Activated CD4-positive, alpha-beta T cell treated with anti-CD3 and anti-CD28 coated beads, Interleukin-2, amount 10 ng/mL, durations not matched to agents 7 days and 5 days (primary cell): ENCODE measurements at places on chromosomes 13 and 19. TPM values are rescaled to one million over a fixed set of nuclear protein-coding genes. Genes with fewer than 3 reads are reported as not detected.

DNA sequence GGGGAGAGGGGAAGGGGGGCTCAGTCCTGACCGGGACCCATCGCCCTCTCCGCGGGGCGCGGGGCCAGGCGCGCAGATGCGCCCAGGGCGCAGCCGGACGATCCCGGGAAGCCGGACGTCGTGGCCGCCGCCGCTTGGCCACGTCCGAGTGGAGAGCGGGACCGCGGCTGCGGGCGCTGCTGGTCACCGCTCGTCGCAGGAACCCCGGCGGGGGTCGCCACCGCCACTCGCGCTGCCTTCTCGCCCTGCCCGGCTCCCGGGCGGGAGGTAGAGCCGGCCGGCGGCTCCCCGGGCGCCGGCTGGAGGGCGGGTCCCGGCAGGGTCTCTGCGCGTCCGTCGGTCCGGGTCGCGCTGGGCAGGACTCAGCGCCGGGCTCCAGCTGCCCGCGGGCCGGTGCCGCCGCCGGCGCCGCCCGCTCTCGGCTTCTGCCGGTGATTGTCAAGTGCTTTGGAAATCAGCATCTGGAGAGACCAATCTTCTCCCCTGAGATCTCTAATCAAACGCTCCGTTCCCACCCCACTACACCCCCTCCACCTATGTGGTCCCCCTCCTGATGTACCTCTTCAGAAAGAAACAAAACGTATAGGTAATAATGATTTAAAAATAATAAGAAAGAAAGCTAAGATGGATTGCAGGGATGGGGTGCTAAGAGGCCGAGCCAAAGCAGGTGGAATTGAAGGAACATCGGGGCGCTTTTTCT lies 464.4 kb downstream of the ITGBL1 start:
- no peak for DNase-seq

DNA sequence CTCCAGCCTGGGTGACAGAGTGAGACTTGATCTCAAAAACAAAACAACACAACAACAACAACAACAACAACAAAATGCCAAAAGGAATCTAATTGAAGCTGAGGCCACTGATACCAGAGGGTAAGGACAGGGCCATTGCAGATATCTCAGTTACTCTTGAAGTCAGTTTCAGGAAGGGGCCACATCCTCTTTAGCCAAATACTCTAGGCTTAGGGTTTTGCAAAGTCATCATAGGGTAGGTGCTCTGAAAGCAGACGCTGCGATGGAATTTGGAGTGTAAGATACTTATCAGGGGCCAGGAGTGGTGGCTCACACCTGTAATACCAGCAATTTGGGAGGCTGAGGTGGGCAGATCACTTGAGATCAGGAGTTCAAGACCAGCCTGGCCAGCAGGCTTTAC lies 46.6 kb upstream of the UBAC2 start:
- DNase-seq: no peak

DNA sequence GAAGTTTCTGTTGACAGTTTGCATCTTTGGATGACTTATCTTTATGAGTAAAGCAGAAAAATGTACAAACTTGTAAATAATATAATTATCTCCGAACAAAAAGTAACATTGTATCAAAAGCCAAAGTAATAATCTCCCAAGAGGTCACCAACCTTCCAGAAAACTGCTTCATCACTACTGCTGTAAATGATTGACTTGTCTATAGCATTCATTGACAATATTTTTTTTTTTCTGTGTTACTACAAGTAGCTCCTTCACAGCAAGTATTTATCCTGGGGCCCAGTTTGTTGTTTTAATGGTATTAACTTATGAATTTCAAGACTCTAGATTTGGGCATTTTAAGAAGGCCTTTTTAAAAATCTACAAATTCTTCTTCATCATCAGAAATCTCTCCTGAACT lies 242.4 kb downstream of the KLF12 start:
- no peak for DNase-seq

DNA sequence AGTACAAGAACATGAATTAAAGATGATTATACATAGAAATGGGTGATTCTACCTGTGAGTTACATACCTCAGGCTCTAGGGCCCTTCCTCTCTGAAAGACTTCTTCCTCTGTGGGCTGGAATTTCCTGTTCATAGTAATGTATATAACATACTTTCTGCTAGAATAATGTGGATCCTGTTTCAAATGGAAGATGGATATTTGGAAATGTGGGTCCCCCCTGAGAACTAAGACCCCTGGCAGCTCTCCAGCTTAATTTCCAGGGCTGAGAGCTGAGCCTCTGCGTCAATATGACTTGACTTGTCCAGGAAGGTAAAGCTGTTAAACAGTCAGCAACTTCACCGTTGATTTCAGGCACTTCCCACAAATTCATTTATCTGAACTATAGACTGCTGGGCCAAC lies 296.3 kb downstream of the NALCN start:
- DNase-seq: no peak

LIN7B gene
- 5.6 TPM for total RNA-seq

DNA sequence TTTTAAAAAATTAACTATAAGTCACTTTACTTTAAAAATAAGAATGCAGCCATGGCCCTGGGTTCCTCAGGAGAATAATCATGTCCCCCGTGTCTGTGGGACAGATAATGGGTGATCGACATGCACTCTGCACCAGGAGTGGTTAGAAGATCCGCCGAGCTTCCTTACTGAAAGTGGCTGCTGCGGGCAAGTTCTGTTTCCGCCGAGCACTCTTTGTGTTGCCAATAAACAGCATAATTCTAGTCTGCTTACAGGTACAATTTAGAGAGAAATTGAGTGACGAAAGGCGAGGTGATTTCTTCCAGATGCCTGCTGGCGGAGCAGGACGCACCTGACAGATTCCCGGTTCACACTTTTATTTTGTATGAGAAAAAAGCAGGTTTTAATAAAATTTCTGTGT lies 139.0 kb downstream of the SOX1 start:
- peak; percentile 19 for DNase-seq

- DNase-seq: no peak
Observed at GRCh38 chr13:63041640-63042414, 1626.2 kb upstream of the PCDH20 start.

DNA sequence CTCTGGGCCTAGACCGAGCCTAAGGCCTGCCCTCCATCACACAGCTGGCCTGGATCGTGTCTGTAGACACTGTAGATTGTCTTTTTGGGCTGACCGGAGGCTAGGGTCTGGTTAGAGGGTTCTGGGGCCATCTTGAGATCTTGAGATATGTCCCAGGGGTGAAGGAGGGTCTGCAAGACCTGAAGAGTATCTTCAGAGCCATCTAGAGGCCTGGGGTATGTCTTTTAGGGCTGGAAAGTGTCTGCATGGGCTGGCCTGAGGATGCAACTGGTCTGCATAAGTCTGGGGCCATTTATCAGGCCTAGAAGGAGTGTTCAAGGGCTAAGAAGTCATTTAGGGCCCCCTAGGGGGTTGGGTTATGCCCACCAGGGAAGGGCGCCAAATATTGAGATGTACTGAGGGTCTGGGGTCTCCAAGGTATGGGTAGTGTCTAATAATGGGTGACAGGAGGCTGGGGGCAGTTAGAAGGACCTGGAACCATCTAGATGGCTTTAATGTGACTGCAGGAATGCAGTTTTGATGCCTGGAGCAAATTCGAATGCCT lies 555 bp downstream of the SCAF1 start:
- no peak for DNase-seq

RYR1 gene
- total RNA-seq: 1.0 TPM

TICAM1 gene
- 19.2 TPM for total RNA-seq

DNA sequence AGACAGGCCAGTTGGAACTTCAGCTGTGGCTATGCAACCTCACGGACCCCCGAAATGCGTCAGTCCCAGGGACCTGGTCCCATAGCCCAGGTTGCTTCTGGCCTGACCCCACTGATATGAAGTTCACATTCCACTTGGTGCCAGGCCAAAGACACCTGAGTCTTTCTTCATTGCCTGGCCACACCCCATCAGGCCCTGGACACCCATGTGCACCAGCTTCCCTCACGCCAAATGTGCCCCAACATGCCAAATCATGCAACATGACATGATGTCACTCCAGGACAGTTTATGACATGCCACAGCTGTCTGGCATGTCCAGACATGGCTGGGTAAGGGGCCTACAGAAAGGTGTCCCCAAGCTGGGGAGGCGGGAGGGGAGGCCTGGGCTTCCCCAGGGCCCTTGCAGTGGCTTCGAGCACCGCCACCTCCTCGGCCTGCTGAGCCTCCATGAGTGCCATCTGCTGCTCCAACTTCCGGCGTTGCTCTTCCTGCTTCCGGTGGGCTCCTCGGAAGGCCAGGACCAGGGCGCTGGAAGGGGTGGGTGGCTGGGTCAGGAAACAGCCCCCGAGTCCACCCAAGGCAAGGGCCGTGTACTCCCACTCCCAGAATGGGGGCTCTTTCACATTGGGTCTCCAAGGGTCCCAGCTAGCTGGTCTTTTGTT lies 4.3 kb upstream of the NR2F6 start:
- DNase-seq: no peak

TMTC4 gene
- 27.1 TPM for total RNA-seq

LGALS14 gene
- total RNA-seq: not detected

- DNase-seq: no peak
Observed at GRCh38 chr19:47390533-47391488, 28.5 kb downstream of the MEIS3 start.

GRCh38 chr19:47619763-47620162 lies 10.8 kb downstream of the BICRA start:
- DNase-seq: no peak

C3 gene
- total RNA-seq: not detected

FGF21 gene
- total RNA-seq: not detected

ZNF837 gene
- total RNA-seq: 1.5 TPM
